Stimulated activated CD8-positive, alpha-beta memory T cell treated with anti-CD3 and anti-CD28 coated beads, Interleukin-4, amount 100 ng/mL, for 4 hours (primary cell): ENCODE measurements at places on chromosomes 2 and 18.

- DNase-seq, result no peak
These were observed 10.0 kb upstream of the BCL2 start for GRCh38 chr18:63329431-63330145.

GRCh38 chr2:74552914-74553811 lies 579 bp downstream of the LOXL3 start:
- no peak for DNase-seq

DNA sequence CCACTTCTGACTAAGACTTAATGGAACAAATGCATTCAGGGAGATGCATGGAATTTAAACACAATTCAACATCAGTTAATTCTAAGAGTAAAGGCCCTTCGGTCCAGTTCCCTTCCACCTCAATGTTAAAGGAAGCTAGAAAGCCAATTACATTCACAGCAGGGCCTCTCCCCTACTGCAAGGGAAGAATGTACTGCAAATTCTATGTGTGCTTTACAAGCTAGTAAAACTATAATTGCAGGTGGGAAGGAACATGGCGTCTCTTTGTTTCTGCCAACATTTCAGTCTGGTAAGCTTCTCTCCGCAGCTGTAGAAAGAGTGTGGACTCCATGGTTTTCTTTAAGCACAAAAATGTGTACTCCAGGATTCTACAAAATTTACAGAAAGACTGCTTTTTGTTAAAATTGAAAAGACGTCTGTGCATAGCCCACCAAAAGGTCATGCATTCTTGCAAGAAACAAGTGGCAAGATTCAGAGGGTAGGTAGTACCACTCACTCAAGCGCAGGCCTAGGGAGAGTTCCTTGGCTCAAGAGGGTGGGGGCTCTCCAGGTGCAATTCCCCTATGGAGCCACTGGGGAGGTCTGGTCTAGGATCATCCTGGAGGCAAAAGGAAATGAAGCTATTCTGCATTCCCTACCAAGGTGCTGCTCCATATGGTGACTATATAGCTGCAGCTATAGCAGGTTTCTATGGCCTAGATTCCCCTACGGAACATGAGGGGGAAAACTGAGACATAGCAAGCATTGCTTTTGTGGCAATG lies 127.0 kb upstream of the FZD5 start:
- no peak for DNase-seq

- no peak for DNase-seq
These were observed 181.2 kb downstream of the ST6GAL2 start for GRCh38 chr2:106704798-106705197.

DNA sequence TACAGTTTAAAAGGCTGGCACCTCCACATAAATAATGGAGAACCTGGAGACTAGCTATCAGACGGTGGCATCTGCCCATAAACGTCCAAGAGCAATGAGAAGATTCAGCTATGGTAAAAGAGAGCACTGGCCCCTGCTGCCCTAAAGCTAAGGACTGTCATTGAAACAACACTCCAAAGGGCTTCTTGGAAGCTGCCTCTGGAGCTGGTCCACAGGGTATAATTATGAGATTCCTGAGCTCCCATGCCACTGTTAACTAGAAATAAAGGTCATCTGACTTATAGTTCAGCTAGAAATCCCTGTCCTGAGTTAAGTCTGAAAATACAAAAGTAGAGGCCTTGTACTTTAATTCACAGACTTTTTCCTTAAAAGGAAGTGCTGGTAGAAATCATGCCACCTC lies 39.9 kb upstream of the RBMS1 start:
- DNase-seq, result no peak
